ENCODE measurements at places on chromosomes 3 and 15. TPM values are rescaled to one million over a fixed set of nuclear protein-coding genes. Genes with fewer than 3 reads are reported as not detected.

GRCh38 chr3:70245746-70246525 is 66.5 kb downstream of the MDFIC2 start:
- DNase-seq = no peak

The CCR3 gene
- total RNA-seq = not detected

The PP2D1 gene
- total RNA-seq = not detected

The XYLB gene
- total RNA-seq = 1.9 TPM

GRCh38 chr15:64850778-64851502 is 9.2 kb downstream of the PLEKHO2 start:
- DNase-seq = no peak

DNA sequence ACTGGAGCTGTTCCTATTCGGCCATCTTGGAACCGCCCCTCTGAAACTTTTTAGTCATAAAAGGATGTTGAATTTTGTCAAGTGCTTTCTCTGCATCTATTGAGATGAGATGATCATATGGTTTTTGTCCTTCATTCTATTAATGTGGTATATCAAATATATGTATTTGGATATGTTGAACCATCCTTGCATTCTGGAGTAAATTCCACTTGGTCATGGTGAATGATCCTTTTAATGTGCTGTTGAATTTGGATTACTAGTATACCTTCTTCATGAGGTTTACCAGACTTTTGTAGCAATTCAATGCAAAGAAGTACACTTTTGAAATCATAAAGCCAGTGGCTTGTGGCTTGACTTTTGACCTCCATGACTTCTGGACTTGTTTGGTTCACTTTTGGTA is 33.4 kb upstream of the XRN1 start:
- no peak for DNase-seq

DNA sequence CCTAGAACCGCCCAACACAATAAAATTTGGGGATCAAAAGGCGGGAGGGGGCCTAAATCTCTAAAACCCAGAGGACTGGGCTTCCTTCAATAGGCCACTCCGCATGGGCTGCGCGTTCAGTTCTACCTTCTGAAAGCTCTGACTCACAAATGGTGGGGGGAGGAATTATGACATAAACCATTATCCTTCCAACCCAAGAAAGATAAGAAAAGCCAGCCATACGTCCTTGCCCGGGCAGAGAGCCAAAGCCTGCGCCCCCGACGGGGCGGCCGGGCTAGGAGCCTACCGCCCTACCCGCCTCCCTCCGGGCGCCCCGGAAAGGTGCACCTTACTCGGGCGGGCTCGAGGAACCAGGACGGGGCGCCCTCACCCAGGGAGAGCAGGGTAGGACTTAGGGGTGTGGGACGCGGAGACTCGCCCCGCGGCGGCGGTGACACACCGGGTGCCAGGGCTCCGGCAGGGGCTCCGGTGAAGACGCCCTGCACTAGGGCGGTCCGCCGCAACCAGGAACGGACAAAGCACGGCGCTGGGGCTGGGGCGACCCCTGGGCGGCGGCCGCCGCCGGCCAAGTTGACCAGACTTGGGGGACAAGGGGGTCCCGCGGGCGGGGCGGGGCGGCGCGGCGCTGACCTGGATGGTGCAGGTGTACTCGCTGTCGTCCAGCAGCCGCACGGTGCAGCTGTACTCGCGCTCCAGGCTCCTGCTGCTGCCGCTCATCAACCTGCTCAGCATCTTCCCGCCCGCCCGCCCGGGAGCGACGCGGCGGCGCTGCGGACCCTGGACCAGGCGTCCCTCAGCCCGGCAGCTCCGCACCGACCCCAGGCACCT is 534 bp downstream of the FRMD5 start:
- no peak for DNase-seq

Measured in kidney epithelial cell (primary cell).